ENCODE measurements at places on chromosomes 6 and 20. TPM values are rescaled to one million over a fixed set of nuclear protein-coding genes. Genes with fewer than 3 reads are reported as not detected.

GRCh38 chr6:149563203-149563927 lies 2.8 kb upstream of the GINM1 start:
- no peak for DNase-seq

DNA sequence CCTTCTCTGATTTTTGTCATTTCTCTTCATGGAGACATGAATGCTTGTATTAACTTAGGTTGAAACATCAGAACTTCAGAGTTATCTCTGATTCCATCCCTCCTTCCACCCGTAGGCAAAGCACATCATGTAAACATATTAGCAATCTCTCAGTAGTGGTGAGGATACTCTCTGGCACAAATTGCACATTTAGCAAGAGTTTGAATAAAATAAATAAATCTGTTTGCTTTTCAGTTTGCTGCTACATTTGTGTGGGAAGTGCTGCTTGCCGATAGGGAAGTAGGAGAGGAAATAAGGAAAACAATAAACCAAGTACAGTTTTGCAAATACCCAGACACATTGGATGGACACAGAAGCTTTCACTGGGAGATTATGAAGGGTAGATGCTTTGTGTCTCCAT lies 359.0 kb downstream of the BCKDHB start:
- DNase-seq: no peak

GRCh38 chr20:46408281-46408731 lies 1.9 kb upstream of the ELMO2 start:
- DNase-seq: no peak

The ALDH8A1 gene
- 0.25 TPM for total RNA-seq

DNA sequence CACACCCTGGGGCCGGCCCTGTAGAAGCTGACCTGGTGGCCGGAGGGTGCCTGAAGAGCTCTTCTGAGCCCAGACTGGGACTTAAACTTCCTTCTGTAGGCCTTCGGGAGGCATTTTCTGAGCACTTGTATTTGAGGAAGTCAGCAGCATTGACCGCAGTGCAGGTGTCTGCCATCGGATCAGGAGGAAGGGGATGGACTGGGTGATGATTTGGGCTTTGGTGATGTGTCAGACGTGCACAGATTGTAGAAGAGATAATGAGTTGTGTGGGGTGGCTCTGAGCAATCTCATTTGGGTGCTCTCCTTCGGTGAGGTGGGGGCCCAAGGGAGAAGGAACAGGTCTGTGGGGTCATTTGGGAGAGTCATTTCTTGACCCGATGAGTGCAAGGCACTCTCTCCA lies 150.9 kb downstream of the ARID1B start:
- no peak for DNase-seq

- DNase-seq: no peak
Measured at GRCh38 chr6:7765575-7766325, 39.9 kb downstream of the BMP6 start.

DNA sequence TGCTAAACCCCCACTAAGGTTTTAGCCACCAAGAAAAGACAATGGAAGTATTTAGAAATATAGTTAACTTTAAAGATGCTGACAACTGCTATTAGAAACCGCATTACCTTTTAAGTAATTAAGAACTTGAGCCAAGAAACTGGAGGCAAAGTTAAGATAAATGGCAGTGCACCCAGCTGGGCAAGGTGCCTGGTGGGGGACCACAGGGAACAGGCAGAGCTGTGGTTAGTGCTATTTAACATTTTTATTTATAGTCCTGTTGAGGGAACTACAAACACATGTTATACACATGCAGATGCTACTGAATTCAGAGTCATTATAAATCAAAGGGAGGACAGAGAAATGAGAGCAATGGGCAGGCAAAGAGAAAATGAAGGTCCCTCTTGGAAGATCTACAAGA lies 447.9 kb downstream of the TFAP2B start:
- DNase-seq: no peak

- DNase-seq: no peak
Measured at GRCh38 chr6:137880746-137881521, 13.9 kb downstream of the TNFAIP3 start.
